C1 segment of cervical spinal cord (tissue), 14 donors: ENCODE measurements at places on chromosomes 11 and 22.

DNA sequence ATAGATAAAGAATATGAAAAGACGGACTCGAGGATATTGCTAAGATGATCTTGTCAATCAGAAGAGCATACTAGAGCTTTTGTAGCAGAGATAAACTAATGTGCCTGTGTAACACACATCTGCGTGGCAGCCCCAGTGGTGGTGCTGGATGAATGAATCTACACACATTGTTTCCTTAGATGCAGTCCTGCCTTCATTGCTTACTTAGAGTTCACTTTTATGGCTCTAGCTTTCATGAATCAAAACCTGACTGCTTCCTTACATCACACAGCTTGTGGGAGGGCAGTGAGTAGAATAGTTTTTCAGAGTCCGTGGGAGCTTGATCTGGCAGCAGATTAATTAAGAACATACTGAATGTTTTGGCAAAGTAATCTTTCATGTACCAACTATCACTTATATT, 83.7 kb downstream of the EXT2 start:
- no peak for DNase-seq

GRCh38 chr11:19929147-19929546, 216.5 kb downstream of the NAV2 start:
- DNase-seq = no peak

- no peak for DNase-seq
Observed at GRCh38 chr11:66708094-66708493, 20.9 kb downstream of the SPTBN2 start.

DNA sequence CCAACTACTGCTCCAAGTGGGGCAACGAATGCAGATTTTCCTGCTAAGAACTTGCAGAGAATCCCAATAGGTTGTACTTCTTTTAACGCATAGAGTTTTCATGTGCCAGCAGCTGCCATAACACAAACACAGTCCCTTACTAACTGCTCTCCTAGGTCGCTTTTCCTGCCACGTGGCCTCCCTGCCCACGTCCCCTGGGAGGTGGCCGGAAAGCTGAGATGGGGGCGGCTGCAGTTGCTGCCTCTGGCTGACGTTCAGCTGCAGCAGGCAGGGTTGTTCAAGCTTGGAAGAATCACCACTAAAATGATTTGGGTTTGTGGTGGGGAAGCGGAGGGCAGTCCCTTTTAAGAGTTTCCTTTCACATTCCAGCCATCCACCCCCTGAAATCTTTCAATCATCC, 39.3 kb downstream of the ZNF202 start:
- DNase-seq = no peak

GRCh38 chr11:95182397-95182796, 48.6 kb downstream of the SESN3 start:
- DNase-seq = no peak

GRCh38 chr11:14359501-14360031, 583 bp upstream of the RRAS2 start:
- peak; percentile 44 for DNase-seq

DNA sequence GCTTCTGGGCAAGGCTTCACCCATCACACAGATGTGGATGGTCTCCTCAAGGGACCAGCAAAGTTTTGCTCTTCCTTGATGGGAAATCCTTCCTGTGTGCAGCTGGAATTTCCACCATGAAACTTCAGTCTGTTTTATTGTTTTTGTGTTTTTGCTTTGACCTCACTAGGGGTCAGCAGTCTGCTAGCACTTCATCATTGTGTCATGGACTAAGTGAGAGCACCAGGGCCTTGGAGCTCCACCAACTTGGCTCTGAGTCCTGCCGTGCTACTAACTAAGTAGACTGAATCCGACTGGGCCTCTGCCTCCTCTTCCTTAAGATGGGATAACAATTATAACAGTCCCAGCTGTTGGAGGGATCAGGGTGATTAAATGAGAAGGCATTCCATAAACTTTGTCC, 305.8 kb upstream of the NCAM1 start:
- no peak for DNase-seq

GRCh38 chr22:35335936-35336781, 36.5 kb downstream of the TOM1 start:
- DNase-seq = no peak

GRCh38 chr22:48485149-48486133, 1342.2 kb downstream of the BRD1 start:
- DNase-seq = no peak

- DNase-seq = no peak
Observed at GRCh38 chr11:92744929-92745585, 224.4 kb upstream of the MTNR1B start.

- DNase-seq = peak; percentile 6
Observed at GRCh38 chr22:31490496-31490925, 869 bp upstream of the EIF4ENIF1 start.

DNA sequence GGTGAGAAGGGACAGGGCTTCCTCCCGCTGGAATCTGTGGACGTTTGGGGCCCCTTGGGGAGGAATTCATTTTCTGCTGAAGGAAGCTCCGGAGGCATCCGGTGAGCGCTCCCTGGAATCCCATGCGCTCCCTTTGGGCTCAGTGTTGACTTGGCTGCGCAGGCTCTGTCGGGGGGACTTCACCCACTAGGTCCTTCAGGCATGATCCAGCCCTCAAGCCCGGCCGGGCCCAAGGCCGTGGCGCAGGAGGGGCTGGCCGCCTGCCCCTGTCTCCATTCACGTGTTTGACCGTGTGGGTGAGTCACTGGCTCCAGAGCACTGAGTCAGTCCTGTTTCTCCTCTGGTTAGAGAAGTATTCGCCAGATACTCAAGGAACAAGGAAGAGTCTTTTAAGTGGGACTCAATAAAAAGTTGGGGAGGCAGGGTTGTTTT, 1.4 kb downstream of the CTTN start:
- peak; percentile 50 for DNase-seq

DNA sequence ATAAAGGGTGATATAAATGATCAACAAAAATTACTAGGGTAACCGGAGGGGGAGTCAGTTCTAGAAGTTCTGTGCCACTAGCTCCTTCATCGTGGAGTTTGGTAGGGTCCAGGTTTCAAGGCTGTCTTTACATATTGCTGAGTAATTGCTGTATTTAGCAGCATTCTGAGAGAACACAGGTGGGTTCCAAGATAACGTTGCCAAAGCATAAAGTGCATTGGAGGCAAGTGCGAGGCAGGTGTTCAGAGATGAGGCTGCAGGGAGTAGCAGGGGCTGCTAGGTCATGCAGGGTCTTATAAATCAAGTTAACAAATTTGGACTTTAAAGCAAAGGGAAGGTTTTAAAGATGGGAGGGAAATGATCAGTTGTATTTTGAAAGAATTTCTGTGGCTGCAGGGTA, 17.8 kb downstream of the SGSM3 start:
- no peak for DNase-seq

DNA sequence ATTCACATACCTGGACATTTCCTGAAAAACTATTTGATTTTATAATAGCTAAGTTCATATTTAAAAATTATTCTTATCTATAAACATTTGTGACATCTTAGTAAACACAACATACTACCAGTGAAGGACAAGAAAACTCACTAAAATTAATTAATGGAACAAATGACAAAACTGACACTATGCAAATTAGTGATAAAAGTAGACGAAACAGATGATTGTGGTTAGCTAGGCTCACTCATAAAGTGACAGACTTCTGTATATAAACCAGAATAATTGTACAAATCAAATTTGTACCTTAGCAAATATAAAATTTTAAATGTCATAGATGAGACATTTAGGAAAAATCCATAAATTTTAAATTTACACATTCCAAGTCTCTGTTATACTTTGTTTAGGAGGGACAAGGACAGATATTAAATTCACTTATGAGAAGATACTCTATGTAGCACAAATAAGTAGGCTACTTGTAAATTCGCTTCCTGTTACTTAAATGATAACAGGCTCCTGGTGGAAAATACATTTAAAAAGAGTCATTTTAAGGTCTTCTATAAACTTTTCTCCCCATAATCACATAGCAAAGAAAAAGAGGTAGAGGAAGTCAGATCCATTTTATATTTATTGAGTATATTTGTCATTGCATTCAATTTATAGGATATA, 81.2 kb downstream of the KIF18A start:
- no peak for DNase-seq
